ENCODE measurements at places on chromosomes 7 and 10.

- no peak for DNase-seq
Measured at GRCh38 chr7:158633055-158633956, 45.7 kb upstream of the PTPRN2 start.

- DNase-seq, result no peak
Measured at GRCh38 chr7:128420773-128421172, 11.0 kb upstream of the IMPDH1 start.

DNA sequence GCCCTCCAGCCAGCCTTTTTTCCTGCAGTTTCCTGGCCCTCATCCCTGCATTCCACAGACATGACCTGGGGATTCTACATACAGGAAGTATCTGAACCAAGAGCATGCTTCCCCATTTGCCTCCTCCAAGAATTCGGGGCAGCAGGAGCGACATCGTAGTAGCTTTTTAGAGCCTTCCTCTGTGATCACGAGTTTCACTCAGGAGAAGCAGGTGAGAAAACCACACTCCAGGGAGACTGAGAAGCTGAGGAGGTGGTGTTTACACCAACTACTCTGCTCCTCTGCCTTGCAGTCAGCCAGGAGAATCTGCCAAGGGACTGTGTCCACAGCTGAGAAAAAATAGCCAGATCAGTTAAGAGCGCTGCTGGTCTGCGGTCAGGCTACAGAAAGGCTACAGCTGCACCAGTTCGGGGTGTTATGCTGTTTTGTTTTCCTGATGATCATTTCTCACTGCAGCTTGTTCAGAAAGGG is 54.1 kb downstream of the HSPA12A start:
- DNase-seq, result no peak

DNA sequence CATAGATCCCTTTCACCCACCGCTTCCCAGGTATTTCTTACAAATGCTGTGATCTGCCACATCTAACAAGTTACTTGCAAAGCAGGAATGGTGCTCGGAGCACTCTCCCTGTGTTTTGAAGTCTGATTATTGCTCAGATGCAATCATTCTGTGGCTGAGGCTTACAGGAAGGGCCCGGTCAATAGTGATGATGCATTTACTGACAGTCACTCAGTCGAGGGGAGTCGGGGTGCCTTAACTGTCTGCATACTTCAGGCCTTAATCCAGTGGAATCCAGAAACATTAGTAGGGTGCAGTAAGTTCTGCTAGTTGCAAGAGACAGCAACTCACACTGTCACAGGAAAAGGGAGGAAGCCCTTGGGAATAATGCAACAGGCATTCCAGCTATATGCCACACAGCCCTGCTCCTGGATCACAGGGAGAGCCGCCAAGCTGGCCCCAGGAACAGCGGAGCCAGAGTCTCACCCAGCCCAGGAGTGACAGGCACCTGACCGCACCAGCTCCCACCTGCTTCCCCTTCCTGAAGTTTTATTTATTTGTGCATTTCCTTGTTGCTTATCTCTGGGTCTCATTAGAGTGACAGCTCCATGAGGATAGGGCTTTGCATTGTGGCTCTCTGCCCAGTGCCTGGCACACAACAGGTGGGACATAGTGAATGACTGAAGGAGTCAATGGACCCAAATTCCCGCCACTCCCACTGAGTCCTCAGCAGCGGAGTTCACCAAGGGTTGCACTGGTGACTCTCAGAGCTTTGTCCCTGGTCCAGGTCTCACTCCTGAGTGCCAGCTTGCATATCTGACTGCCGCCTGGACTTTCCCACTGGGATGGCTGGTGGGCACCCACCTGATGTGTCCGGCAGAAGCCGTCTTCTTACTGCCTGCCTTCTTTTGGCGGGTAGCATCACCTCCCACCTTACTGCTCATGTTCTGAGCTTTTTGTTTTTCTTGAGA is 212.5 kb upstream of the SH2B2 start:
- no peak for DNase-seq

GRCh38 chr7:28988810-28989209 is 30.7 kb upstream of the TRIL start:
- DNase-seq, result no peak

DNA sequence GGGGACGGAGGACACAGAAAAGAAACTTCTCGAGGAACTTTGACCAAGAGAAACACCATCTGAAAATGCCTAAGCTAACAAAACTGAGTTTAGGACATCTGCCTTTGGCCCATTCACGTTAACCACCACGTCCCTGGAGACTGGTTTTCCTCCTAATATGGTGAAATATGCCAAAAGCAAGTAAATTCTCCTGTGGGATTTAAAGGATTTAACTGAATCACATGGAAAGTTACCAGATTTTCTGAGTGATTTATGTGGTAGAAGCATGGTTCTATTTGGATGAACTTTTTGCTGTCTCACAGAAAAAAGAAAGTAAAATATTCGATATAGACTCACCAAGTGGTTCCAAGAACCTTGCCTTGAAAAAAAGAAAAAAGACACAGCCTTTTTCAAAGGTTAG is 30.4 kb upstream of the BMPER start:
- DNase-seq, result no peak
